Effector memory CD8-positive, alpha-beta T cell (primary cell): ENCODE measurements at places on chromosomes 7 and 10.

GRCh38 chr10:97412891-97413304, 11.8 kb upstream of the RRP12 start:
- no peak for DNase-seq

GRCh38 chr7:82172017-82172416, 271.6 kb downstream of the CACNA2D1 start:
- DNase-seq = no peak

DNA sequence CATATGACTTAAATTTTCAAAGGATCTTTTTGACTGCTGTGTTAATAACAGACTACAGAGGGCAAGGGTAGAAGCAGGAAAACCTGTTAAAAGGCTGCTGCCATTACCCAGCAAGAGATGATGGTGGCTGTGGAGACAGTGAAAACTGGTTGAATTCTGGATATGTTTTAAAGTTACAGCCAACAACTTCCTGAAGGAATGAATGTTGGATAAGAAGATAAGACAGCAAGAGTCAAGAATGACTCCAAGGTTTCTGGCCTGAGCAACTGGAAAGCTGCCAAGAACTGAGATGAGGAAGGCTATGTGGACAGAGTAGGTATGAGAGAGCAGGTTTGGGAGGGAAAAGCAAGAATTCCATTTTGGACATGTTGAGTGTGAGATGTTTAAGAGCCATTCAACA, 19.1 kb downstream of the CNOT4 start:
- DNase-seq = no peak

DNA sequence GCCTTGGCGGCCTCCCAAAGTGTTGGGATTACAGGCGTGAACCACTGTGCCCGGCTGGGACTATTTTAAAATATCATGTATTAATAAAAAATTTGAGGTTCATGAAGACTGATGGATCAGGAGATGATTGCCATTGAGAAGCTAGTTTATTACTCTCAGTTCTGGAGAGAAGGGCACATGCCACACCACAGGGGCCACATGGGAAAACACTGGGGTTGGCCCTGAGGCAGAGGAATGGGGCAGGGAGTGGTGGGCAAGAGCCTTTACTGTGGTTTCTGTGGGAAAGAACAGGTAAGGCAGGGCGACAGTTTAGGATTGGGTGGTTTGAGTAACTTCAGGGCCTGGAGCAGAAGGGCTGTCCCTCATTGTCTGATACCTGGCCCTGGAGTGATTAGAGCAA, 6.8 kb upstream of the TBRG4 start:
- no peak for DNase-seq

- no peak for DNase-seq
These were observed 31.5 kb downstream of the NMT2 start for GRCh38 chr10:15137036-15137359.

DNA sequence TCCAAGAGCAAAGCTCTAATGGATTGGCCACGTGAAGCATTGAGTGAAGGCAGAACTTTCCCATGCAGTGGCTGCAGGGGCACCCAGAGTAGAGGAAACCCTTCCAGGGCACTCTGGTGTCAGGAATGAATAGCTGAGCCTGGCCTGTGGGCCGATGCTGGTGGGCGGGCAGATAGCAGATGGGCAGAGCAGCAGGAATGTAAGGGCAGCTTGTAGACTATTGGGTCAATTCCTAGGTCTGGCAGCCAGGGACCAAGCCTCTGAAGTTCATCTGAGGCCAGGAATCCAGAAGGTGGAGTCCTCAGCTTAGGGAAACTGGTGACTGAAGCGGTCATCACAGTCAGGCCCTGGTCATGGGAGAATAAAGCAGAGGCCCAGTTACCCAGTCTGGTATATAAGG, 115.4 kb downstream of the TMEM178B start:
- DNase-seq = no peak

- no peak for DNase-seq
These were observed 571.4 kb downstream of the DNAJB6 start for GRCh38 chr7:157908006-157908782.

DNA sequence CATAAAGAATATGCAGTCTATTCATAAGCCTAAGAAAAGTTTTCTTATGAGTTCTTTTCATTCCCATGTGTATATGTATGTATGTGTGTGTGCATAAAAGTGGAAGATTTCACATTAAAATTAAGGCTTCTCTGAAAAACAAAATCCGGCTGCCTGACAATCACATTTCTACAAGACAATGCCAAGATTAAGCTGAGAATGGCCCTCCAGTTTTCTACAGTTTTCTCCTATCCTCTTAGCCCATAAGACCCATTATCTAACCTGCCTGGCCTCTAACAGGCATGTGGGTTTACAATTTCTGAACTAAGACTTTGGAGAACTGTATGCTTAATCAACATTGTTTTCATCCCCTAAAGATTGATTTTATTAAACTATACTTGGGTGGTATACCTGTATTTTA, 446.0 kb upstream of the SEMA3A start:
- no peak for DNase-seq

GRCh38 chr10:96910488-96911395, 78.6 kb downstream of the LCOR start:
- DNase-seq = peak; percentile 27
